ENCODE measurements at places on chromosomes 1 and 21.

DNA sequence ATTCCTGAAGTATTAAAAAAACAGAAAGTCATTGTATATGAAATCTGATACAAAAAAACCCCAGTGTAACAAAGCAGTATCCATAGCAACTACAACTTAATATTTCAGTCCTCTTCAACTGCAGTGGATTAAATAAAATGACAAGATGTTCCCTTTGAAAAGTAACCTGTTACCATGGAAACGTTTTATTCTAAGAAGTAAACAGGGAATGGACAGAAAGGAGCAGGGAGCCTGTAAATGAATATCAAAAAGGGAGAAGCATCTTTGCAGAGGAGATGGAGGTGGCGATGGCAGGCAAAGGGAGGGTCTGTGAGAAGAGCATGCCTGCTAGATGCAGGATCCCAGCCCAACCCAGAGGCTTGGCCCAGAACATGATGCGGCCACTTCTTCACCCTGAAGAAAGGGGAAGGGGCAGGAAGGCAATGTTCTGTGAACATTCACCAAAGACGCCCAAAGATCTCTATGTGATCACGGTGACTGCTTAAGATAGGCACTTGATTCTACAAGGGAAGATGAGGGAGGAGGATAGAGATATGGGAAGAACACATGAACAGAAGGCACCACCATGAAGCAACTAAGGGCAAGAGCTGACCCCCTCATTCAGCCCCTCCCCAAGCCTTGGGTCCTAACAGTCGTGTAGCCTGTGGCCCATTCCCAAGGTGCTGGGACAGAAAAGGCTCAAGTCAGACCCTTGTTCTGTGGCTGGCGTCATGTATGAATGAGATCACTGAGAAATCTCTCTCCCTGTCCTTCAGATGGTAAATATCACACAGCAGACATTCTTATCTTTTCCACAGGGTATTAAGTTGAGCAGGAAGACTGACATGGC, 200.0 kb downstream of the SLC45A1 start:
- no peak overlapping the region for H3K27ac ChIP-seq
- H3K4me1 ChIP-seq: peaks cover 5% of the 10 kb centered on the region
- H3K4me3 ChIP-seq: no peak overlapping the region
- no peak for DNase-seq
- no peaks in the 10 kb centered on the region for H3K36me3 ChIP-seq
- no peaks in the 10 kb centered on the region for H3K27me3 ChIP-seq

DNA sequence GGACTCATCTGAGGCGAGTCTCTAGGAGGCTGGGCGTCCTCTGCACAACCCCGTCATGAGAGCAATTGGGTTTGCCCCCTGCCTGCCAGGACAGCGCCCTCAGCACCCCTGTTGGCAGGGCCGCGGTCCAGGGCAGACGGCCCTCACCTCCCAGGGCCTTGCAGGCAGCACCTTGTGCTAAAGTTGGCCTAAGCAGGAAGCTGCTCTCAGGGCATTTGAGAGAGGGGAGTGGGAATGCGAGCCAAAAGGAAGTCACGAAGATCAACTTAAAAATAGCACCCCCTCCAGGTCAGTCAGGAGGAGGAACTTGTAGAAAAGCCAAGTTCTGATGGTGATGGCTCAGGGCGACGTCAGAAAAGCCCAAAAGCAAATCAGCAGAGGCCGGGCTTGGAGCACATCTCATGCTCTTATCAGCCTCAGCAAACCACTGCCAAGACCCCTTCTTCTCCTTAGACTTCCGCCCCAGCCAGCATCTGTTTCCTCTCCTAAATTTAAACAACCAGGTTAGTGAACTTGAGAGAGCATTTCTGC, 12.6 kb upstream of the ADORA3 start:
- no peaks in the 10 kb centered on the region for H3K27me3 ChIP-seq
- H3K4me3 ChIP-seq: peak overlapping the region; percentile 20
- no peaks in the 10 kb centered on the region for H3K36me3 ChIP-seq
- H3K27ac ChIP-seq: peak overlapping the region; percentile 70

DNA sequence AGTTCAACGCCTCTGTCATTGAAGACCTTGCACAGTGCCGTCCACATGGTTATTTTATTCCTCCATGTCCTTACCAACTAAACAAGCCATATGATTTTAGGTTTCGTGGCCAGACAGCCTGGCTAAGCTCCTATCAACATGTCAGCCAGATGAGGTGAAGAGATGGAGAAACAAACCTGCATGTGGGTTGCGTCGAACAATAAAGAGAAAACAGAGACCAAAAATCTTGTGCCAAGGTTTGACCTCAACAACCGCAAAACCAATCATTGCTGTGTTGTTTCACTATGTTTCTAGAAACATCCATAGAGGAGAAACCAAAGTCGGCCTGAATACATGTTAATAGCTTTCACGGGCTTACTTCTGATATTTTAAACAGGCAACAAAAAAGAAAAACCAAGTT, 544.6 kb downstream of the SMYD3 start:
- no peak overlapping the region for H3K27ac ChIP-seq
- H3K4me3 ChIP-seq: no peak overlapping the region
- H3K36me3 ChIP-seq: no peaks in the 10 kb centered on the region
- no peaks in the 10 kb centered on the region for H3K27me3 ChIP-seq

DNA sequence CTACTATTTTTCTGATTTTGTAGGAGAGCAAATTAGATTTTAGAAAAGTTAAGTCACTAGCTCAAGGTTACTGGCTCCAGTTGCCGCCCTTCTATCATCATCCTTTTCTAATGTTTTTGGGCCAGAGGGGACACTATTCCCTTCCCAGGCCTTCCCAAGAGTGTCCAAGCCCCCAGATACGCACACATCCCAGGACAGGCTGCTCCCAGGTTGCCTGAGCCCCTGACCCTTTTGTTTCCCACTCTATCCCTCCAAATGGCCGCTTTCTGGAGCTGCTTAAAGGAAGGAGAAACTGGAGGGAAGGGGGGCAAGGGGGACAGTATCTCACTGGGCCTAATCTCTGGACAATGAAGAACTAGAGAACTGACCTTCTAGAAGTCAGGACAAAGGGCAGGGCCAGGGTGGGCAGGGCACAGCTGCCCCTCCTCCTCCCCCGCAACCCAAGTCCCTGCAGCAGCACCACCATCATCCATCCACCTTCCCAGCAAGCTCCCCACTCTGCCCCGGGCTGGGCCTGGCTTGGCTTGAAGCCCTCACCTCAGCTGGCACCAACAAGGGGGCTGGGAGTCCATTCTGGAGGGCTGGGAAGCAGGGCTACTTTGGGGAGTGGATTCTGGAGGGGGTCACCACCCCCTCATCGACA, 1.1 kb upstream of the MAP7D1 start:
- H3K4me1 ChIP-seq: peaks cover 20% of the 10 kb centered on the region
- peak overlapping the region; percentile 80 for H3K27ac ChIP-seq
- peak overlapping the region; percentile 99 for H3K4me3 ChIP-seq
- no peaks in the 10 kb centered on the region for H3K36me3 ChIP-seq
- H3K27me3 ChIP-seq: no peaks in the 10 kb centered on the region
- DNase-seq: no peak

- H3K36me3 ChIP-seq: no peaks in the 10 kb centered on the region
- no peak overlapping the region for H3K4me3 ChIP-seq
- no peaks in the 10 kb centered on the region for H3K27me3 ChIP-seq
- no peak overlapping the region for H3K27ac ChIP-seq
These were observed 1.6 kb downstream of the KRTAP6-1 start for GRCh38 chr21:30612132-30612531.
